Astrocyte (in vitro differentiated cells and primary cell): ENCODE measurements at places on chromosomes 12 and 14. TPM values are rescaled to one million over a fixed set of nuclear protein-coding genes. Genes with fewer than 3 reads are reported as not detected.

GRCh38 chr14:93128725-93129459, 13.2 kb upstream of the ITPK1 start:
- no peak for DNase-seq
- H3K4me1 ChIP-seq, result no peaks in the 10 kb centered on the region
- no peaks in the 10 kb centered on the region for H3K36me3 ChIP-seq
- H3K27ac ChIP-seq, result no peak overlapping the region

Gene SDR9C7
- 0.17 TPM in 1 of 2 replicates, not detected in the other for total RNA-seq

Gene GALNT8
- 6.4 and 6.8 TPM in 2 replicates for total RNA-seq

Gene CDCA4
- 8.7 and 11.3 TPM in 2 replicates for total RNA-seq

- no peak overlapping the region for H3K4me3 ChIP-seq
- DNase-seq, result no peak
- H3K27ac ChIP-seq, result no peak overlapping the region
- no peaks in the 10 kb centered on the region for H3K4me1 ChIP-seq
Measured at GRCh38 chr12:83389237-83389996, 702.7 kb downstream of the TMTC2 start.

- peak; percentile 32 for DNase-seq
- H3K27ac ChIP-seq, result no peak overlapping the region
- H3K36me3 ChIP-seq, result no peaks in the 10 kb centered on the region
Measured at GRCh38 chr12:55073043-55074022, 52.9 kb upstream of the OR9K2 start.

- no peaks in the 10 kb centered on the region for H3K4me1 ChIP-seq
- H3K27ac ChIP-seq, result no peak overlapping the region
- H3K27me3 ChIP-seq, result no peaks in the 10 kb centered on the region
- no peak for DNase-seq
- no peak overlapping the region for H3K4me3 ChIP-seq
- no peaks in the 10 kb centered on the region for H3K36me3 ChIP-seq
Measured at GRCh38 chr14:79989990-79990389, 221.3 kb downstream of the DIO2 start.

Gene SFSWAP
- 32.8 and 35.7 TPM in 2 replicates for total RNA-seq

GRCh38 chr12:116339062-116339461, 61.6 kb upstream of the MED13L start:
- no peaks in the 10 kb centered on the region for H3K36me3 ChIP-seq
- H3K4me3 ChIP-seq, result no peak overlapping the region
- H3K27me3 ChIP-seq, result no peaks in the 10 kb centered on the region
- no peak overlapping the region for H3K27ac ChIP-seq
- no peak for DNase-seq

DNA sequence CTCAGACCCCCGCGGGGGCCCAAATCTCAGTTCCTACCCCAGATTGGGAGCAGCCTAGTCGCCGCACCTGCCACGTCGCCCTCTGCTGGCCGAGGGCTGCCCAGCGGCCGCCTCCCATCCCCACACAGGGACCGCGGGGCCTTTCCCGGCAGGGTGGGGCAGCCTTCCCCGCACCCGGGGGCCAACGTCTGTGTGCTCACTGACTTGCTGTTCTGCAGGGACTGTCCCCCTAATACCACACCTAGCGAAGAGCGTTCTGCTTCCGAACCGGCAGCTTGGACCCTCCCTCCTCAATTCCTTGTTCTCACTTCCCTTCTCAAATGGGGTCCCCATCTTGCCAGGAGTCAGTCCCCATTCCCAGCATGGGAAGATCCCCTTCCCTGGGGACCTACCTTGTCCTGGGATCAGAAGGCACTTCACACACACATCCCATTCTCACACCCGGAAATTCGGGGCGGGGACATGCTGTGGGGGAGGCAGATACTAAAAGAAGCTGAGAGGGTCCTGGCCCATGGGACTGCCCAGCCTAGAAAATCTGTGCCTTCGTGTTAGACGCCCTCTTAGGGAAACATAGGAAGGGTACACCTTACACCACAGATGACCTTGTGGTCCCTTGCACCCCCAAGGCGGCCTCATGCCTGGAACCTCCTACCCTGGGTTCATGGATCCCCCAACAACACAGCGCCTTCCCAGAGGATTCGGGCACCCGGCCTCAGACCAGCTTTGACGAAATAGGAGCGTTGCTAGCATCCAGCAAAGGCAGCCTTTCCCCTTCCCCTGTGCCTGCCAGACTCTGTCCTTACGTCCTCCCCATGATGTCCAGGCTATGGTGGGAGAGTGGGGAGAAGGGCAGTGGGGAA, 16.4 kb downstream of the ACVRL1 start:
- no peak for DNase-seq
- no peak overlapping the region for H3K4me3 ChIP-seq
- H3K27me3 ChIP-seq, result no peaks in the 10 kb centered on the region
- no peaks in the 10 kb centered on the region for H3K4me1 ChIP-seq
- H3K36me3 ChIP-seq, result no peaks in the 10 kb centered on the region

Gene RERG
- 0.14 TPM in 1 of 2 replicates, not detected in the other for total RNA-seq

Gene PTPRO
- 0.12 and 0.39 TPM in 2 replicates for total RNA-seq

DNA sequence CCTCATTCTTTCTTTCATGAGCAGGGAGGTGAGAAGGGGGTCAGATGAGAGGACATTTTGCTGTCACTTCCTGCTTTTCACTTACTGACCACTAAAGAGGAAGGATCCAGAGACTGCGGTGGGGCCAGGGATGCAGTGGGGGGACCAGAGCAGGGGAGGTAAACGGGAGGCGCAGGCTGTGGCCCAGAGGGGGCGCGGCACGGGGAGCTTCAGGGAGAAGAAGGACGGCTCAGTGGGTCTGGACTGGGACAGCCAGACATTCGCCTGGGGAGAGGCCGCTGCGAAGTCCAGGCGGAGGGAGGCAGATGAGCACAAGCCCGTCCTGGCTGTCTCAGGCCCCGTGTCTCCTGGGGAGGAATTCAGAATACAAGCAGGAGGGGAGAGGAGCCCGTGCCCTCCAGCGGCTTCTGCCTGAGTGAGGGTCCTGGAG, 41.2 kb downstream of the SLC6A12 start:
- no peaks in the 10 kb centered on the region for H3K36me3 ChIP-seq
- H3K4me3 ChIP-seq, result no peak overlapping the region
- no peak overlapping the region for H3K27ac ChIP-seq

Gene SRSF5
- 195 and 203 TPM in 2 replicates for total RNA-seq

DNA sequence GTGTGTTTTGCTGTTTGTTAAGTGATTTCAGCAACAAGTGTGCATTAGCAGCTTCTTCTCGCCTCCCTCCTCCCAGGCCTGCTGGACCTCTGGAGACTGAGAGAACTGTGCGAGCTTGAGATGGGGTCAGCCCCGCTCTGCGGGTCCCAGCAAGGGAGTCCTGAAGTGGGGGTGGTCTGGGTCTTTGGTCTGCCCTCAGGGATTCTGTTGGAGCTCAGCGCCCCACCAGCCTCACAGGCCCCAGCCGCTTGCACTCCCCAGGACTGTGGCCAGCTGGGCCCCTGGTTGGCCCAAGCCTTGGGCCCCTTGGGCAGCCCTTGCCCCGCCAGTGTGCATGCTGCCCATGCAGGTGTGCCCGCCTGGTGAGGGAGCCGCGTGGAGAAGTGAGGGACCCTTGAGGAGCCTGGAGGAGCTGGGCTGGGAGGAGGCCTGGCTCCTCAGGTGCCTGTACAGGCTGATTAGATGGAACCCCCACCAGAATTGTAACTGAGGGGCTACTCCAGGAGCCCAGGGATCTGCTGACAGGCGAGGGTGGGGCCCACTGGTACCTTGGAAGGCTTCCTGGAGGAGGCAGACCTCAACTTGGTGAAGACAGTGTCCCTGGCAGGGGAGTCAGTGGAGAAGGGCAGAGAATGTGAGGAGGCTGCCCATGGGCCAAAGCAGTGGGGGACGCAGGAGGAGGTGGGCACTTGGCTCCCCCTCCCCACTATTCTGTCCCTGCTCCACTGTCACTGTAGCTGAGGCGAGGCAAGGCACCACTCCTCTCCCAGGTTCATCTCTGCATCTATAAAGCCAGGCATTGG, 56.7 kb downstream of the BEGAIN start:
- no peaks in the 10 kb centered on the region for H3K36me3 ChIP-seq
- no peaks in the 10 kb centered on the region for H3K27me3 ChIP-seq
- no peak overlapping the region for H3K4me3 ChIP-seq
- H3K27ac ChIP-seq, result no peak overlapping the region
- peaks cover 12% of the 10 kb centered on the region for H3K4me1 ChIP-seq
